ENCODE measurements at places on chromosomes 3 and 15. TPM values are rescaled to one million over a fixed set of nuclear protein-coding genes. Genes with fewer than 3 reads are reported as not detected.

GRCh38 chr3:195163719-195164572 lies 107.0 kb downstream of the XXYLT1 start:
- peaks cover 30% of the 10 kb centered on the region for H3K4me1 ChIP-seq
- peak overlapping the region; percentile 36 for H3K27ac ChIP-seq
- no peaks in the 10 kb centered on the region for H3K36me3 ChIP-seq

Gene CPB1
- not detected for total RNA-seq

GRCh38 chr15:89400116-89400781 lies 65.6 kb upstream of the POLG start:
- no peaks in the 10 kb centered on the region for H3K36me3 ChIP-seq
- peaks cover 19% of the 10 kb centered on the region for H3K4me1 ChIP-seq
- H3K27me3 ChIP-seq, result peaks cover 69% of the 10 kb centered on the region
- no peak for DNase-seq

DNA sequence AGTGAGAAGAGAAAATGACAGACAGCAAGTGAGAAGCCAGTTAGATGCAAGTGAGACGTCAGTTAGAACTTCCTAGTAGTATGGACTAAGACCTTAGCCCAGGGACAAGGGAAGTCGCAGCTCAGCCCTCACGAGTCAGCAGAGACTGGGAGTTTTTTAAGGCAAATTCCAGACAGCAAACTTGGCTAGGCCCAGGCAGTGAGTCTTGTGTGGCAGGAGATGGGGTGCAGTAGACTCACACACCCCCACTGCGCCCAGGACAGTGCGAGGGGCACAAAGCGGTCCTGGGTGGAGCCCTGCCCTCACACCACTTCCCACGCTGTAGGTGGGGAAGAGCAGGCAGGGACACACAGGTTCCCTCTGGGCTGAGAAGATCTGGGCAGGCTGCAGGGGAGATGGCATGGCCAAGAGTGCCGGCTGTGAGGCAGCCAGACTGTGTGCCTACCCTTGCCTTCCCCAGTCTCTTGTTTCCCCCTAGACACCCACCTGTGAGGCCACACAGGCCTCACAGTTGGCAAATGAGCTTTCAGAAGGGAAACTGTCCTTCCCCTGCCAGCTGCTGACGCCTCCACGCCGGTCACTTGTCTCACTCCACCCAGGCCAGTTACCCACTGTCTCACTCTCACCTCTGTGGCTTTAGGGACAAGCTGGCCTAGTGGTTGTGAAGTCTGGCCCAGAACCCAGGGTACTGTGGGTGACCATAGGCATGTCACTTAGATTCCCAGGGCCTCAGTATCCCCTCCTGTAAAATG lies 13.7 kb upstream of the PRKCD start:
- H3K4me1 ChIP-seq, result no peaks in the 10 kb centered on the region
- peaks cover 3% of the 10 kb centered on the region for H3K27me3 ChIP-seq
- H3K27ac ChIP-seq, result no peak overlapping the region

DNA sequence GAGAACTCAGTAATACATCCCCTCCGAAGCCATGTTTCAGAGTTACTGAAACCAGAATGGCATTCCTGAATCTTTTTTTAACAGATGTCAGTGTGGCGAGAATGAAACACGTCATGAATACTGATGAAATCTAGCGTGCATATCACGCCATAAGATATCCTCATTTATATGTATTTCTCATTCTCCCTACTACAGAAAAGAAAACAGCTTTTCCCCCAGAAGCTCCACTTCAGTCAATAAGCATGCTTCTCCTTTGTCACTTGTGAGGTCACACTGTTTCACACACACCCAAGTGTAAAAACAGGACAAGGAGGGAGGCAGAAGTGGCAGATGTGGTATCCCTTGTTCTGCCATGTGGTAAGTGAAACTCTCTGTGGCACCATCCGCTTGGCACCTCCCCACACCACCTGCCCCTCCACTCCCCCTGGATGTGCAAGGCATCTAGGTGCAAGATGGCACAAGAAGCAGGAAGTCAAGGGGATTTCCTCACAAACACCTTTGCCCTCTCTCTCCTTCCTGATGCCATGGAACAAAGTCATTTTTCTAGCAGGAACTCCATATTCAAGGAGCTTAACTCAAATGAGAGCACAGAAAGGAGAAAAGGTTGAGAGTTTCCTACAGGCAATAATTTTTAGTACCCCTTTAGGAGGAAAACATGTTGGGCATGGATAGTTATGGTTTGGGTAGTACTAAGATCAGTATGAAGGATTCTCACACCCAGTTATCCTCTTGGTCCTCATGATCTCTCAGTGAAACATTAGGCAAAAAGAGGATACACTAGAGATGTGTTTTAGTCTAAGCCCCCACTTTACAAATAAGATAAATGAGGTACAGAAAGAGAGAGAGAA lies 47.5 kb upstream of the FRMD4B start:
- no peaks in the 10 kb centered on the region for H3K4me1 ChIP-seq
- no peak overlapping the region for H3K4me3 ChIP-seq
- no peak overlapping the region for H3K27ac ChIP-seq
- H3K36me3 ChIP-seq, result no peaks in the 10 kb centered on the region

DNA sequence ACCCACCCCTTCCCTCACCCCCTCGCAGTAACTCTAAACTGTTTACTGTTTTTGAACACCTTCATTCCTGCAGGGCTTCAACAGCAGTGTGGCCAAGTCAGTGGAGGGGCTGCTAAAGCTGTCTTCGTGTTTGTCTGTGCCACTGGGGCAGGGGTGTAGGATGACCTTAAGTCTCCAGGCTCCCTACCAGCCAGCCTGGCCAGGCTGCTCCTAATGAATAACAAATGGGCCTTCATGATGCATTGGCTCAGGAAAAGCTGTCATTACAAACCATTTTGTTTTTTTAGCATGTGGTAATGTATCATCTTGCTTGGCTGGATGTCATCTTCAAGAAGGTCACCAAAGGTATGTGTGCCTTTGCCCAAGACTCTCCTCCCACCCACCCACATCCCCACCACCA lies 372.2 kb upstream of the WNT5A start:
- no peaks in the 10 kb centered on the region for H3K4me1 ChIP-seq
- H3K4me3 ChIP-seq, result no peak overlapping the region
- no peak for DNase-seq
- no peaks in the 10 kb centered on the region for H3K27me3 ChIP-seq
- H3K36me3 ChIP-seq, result no peaks in the 10 kb centered on the region
- no peak overlapping the region for H3K27ac ChIP-seq

Gene EFCAB12
- 0.45 TPM for total RNA-seq

Gene LTF
- not detected for total RNA-seq

Gene FETUB
- total RNA-seq, result not detected

- no peak for DNase-seq
- H3K4me3 ChIP-seq, result no peak overlapping the region
- H3K4me1 ChIP-seq, result peaks cover 12% of the 10 kb centered on the region
- H3K27ac ChIP-seq, result no peak overlapping the region
- peaks cover 3% of the 10 kb centered on the region for H3K36me3 ChIP-seq
- H3K27me3 ChIP-seq, result no peaks in the 10 kb centered on the region
Observed at GRCh38 chr3:106119614-106120082, 250.8 kb upstream of the CBLB start.

- H3K4me3 ChIP-seq, result no peak overlapping the region
- H3K36me3 ChIP-seq, result no peaks in the 10 kb centered on the region
- H3K4me1 ChIP-seq, result peaks cover 18% of the 10 kb centered on the region
- H3K27me3 ChIP-seq, result peaks cover 5% of the 10 kb centered on the region
- no peak for DNase-seq
Observed at GRCh38 chr3:119356646-119357045, 62.5 kb downstream of the ARHGAP31 start.

DNA sequence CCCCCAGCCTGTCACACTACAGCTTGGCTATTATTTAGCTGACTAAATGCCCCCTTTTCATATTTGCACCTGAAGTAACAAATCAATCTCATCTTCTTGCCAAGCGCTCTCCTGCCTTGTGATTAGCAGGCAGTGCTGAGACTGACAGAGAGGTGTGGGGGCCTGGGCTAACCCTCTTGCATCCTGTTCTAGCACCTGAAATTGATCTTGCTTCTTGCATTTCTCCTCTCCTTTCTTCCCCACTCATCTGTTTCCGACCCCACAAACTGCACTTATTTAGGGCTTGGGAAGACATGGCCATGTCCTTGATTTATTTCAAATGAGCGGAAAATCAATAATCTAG lies 309.0 kb upstream of the PROK2 start:
- H3K27me3 ChIP-seq, result peaks cover 13% of the 10 kb centered on the region
- no peaks in the 10 kb centered on the region for H3K36me3 ChIP-seq
- no peak overlapping the region for H3K4me3 ChIP-seq
- no peaks in the 10 kb centered on the region for H3K4me1 ChIP-seq
- DNase-seq, result no peak
- no peak overlapping the region for H3K27ac ChIP-seq

- H3K27ac ChIP-seq, result no peak overlapping the region
- H3K36me3 ChIP-seq, result no peaks in the 10 kb centered on the region
- DNase-seq, result no peak
- no peak overlapping the region for H3K4me3 ChIP-seq
- peaks cover 16% of the 10 kb centered on the region for H3K27me3 ChIP-seq
- H3K4me1 ChIP-seq, result peaks cover 4% of the 10 kb centered on the region
Observed at GRCh38 chr15:69034352-69034751, 19.9 kb downstream of the NOX5 start.

DNA sequence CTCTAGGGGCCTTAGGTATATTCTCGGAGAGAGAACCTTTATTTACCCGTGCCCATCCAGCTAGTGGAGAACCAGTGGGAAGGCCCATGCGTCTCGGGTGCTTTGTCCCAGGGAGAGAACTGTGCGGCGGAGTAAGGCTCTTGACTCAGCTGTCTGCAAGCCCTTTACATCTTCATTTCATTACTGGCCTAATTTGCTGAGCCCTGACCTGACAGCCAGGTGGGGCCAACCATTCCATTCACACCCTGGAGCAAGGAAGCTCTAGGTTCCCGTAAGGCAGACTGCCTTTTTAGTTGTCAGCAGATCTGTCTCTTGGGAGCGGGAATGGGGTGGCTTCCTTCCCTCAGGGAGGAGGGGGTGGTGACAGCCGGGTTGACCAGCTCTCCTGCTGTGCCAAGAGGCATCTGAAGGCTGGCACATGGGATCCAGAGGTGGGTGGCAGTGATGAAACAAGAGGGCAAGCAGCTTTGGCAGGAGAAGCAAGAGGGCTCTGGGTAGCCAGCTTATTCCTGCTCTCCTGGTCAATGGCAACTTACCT lies 36.4 kb downstream of the SV2B start:
- H3K27me3 ChIP-seq, result peaks cover 29% of the 10 kb centered on the region
- no peak overlapping the region for H3K4me3 ChIP-seq
- H3K4me1 ChIP-seq, result no peaks in the 10 kb centered on the region
- H3K36me3 ChIP-seq, result no peaks in the 10 kb centered on the region

Gene ROPN1B
- total RNA-seq, result not detected

GRCh38 chr15:75008629-75009326 lies 13.4 kb downstream of the SCAMP5 start:
- H3K27me3 ChIP-seq, result peaks cover 17% of the 10 kb centered on the region
- peaks cover 7% of the 10 kb centered on the region for H3K4me1 ChIP-seq
- H3K36me3 ChIP-seq, result no peaks in the 10 kb centered on the region
- H3K4me3 ChIP-seq, result no peak overlapping the region
- H3K27ac ChIP-seq, result no peak overlapping the region
- DNase-seq, result no peak

- H3K27ac ChIP-seq, result peak overlapping the region; percentile 85
- H3K36me3 ChIP-seq, result peaks cover 67% of the 10 kb centered on the region
- H3K4me3 ChIP-seq, result peak overlapping the region; percentile 44
- H3K4me1 ChIP-seq, result peaks cover 50% of the 10 kb centered on the region
- DNase-seq, result no peak
Observed at GRCh38 chr3:101784855-101785613, 6.0 kb downstream of the NXPE3 start.

GRCh38 chr3:152834776-152835600 lies at the start of gene P2RY1:
Gene P2RY1 (plus strand): TSS chr3:152835131. CDS start chr3:152835783, 652 bp downstream.
- H3K36me3 ChIP-seq, result no peaks in the 10 kb centered on the region
- H3K27ac ChIP-seq, result peak within 1 kb of the TSS; percentile 74
- peaks cover 48% of the 10 kb centered on the region for H3K27me3 ChIP-seq
- H3K4me1 ChIP-seq, result peaks cover 21% of the 10 kb centered on the region

- H3K36me3 ChIP-seq, result no peaks in the 10 kb centered on the region
- peaks cover 5% of the 10 kb centered on the region for H3K4me1 ChIP-seq
- no peaks in the 10 kb centered on the region for H3K27me3 ChIP-seq
- no peak overlapping the region for H3K4me3 ChIP-seq
- no peak for DNase-seq
Observed at GRCh38 chr15:22893081-22893480, 54.6 kb downstream of the NIPA2 start.

DNA sequence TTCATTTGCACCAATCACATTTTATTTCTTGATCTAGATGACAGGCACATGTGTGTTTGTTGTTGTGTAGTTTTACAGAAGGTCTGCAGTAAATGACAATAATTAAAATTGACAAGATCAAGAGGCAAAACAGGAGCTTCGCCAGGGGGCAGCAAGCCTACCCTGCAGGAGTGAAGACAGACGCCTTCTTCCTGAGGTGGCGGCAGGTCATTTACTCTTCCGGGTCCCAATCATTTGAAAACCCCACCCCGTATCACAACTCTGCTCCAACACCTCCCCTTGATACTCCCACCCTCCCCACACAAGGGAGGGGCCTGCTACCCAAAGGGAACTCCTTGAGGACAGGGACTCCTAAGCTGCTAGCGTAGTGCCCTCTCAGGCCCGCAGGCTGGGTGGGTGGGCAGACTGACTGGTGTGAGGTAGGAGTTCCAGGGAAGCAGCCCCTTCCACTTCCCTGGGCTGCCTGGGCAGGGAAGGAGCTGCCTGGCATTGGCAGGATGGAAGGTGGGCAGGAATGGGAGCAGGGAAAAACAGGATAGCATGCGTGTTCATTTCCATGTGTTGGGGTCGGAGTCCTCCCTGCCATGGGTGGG lies 13.1 kb downstream of the CHDH start:
- no peak for DNase-seq
- no peaks in the 10 kb centered on the region for H3K36me3 ChIP-seq
- no peak overlapping the region for H3K4me3 ChIP-seq
- H3K27me3 ChIP-seq, result no peaks in the 10 kb centered on the region
- H3K4me1 ChIP-seq, result no peaks in the 10 kb centered on the region

GRCh38 chr3:195909644-195910498 lies 1.5 kb upstream of the TNK2 start:
- peaks cover 24% of the 10 kb centered on the region for H3K36me3 ChIP-seq
- peak overlapping the region; percentile 80 for H3K27ac ChIP-seq
- H3K27me3 ChIP-seq, result no peaks in the 10 kb centered on the region
- peaks cover 41% of the 10 kb centered on the region for H3K4me1 ChIP-seq
- H3K4me3 ChIP-seq, result peak overlapping the region; percentile 73

- no peaks in the 10 kb centered on the region for H3K36me3 ChIP-seq
- no peak overlapping the region for H3K4me3 ChIP-seq
- peaks cover 4% of the 10 kb centered on the region for H3K27me3 ChIP-seq
- DNase-seq, result no peak
Observed at GRCh38 chr3:72105306-72105705, 320.4 kb upstream of the PROK2 start.

GRCh38 chr3:71303627-71304200 lies 279.8 kb downstream of the FOXP1 start:
- DNase-seq, result peak; percentile 27
- peaks cover 9% of the 10 kb centered on the region for H3K36me3 ChIP-seq
- peak overlapping the region; percentile 89 for H3K4me3 ChIP-seq
- H3K27me3 ChIP-seq, result no peaks in the 10 kb centered on the region
- H3K4me1 ChIP-seq, result peaks cover 80% of the 10 kb centered on the region
- H3K27ac ChIP-seq, result peak overlapping the region; percentile 88

Data from activated CD8-positive, alpha-beta T cell treated with anti-CD3 and anti-CD28 coated beads, Interleukin-2, amount 10 ng/mL, durations not matched to agents 7 days and 5 days (primary cell).